T-helper 9 cell (primary cell): ENCODE measurements at places on chromosomes 13 and 19.

DNA sequence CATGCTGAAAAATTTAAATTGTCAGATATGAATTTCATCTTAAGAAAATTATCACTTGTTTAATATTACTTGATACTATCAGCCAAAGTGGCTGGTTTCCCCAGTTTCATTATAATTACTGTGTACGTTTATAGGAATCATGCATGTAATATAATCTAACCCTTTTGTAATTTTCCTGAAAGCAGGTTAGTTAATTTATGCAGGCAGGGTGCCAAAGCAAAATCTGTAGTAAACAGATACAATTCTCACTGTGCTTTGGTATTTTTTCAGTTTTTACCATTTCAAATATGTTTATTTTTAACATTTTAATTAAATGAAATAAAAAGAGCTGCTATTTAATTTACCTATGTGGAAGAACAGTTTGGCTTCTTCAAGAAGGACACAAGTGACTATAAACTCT, 1227.5 kb upstream of the MIR17HG start:
- DNase-seq = no peak

GRCh38 chr13:94182185-94182761, 297.2 kb downstream of the DCT start:
- no peak for DNase-seq

DNA sequence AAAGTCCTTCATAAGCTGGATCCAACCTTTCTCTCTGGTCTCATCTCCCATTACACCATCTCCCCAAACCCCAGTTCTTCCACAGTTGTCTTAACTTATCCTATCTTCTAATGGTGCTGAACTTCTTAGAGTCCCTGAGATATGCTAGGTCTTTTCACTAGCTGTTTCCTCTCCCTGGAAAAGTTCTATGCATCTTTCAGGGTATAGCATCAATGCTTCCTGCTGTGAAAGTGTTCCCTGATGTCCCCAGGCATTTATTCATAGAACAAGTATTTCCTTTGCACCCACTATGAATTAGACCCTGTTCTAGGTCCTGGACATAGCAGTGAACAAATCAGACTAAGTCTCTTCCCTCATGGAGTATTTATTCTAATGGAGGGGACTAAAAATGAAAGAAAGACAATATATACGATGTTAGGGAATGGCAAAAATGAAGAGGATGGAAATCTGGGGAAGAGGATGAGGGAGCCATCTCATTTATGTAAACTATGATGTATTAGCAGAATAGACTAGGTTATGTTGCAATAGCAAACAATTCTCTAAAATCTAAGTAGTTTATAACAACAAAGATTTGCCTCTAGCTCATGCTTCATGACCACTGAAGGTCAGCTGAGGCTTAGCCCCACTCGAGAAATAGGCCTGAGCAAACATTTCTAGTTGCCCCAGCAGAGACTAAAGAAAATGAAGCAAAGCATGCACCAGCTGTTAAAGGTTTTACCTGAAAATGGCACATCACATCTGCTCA, 120.0 kb downstream of the CYSLTR2 start:
- no peak for DNase-seq

- no peak for DNase-seq
These were observed 44.9 kb upstream of the PABPC3 start for GRCh38 chr13:25051065-25051464.

DNA sequence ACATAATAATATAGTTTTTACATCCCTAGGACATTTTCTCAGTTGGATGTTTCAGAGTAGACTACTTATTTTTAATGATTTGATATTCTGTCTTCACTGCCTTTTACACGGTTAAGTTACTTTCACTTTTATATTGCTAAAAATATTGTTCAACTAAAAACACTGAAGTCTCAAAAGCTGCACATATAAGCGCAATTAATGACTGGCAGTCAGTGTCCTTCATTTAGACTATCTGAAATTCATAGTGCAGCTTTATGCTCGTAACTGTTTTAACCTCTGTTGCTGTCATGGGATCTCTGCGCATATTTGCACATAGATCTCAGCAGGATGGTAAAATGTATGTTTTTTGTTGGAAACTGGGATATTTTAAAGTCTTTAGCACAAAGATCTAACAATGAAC, 864.3 kb downstream of the SLITRK6 start:
- DNase-seq = no peak

DNA sequence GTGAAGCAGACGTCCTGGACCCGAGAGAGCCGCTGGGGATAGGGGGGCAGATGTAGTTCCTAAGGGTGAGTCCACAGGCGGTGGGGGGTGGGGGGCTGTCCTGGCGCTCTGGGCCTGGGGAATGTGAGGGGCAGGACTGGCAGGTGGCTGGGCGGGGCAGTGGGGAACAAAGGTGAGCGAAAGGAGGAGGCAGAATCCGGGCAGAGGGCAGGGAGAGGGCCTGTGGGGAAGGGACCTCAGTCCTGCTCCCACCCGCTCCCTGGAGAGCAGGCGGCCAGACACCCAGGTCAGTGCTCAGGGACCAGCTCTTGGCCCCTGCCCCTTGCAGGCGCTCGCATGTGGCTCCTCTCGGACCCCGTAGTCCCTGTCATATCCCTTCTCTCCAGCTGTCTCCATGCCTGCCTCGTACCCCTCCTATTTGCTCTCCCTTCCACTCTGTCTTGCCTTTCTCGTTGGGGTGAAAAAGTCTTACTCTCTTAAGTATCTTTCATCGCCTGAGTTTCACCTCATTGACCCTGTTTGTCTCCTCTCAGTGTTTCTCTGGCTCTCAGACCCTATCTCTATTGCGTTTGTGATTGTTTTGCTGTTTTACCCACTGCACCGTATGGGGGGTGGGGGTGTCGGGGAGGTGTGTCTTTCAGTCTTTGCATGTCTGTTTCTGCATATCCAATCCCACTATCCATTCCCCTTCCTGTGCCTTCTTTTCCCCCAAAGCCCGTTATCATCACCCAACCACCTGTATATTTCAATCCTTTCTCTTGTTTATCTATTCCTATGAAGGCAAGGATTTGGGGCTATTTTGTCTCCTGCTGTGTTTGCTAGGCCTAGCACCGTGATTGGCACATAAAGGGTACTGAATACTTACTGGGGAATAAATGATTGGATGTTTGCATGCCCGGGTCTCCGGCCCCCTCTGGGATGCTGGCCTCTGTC, 5.8 kb downstream of the SPHK2 start:
- no peak for DNase-seq
